ENCODE measurements at places on chromosomes 3 and 15. TPM values are rescaled to one million over a fixed set of nuclear protein-coding genes. Genes with fewer than 3 reads are reported as not detected.

KIF15 gene
- 0.82 TPM for total RNA-seq

NPAP1 gene
- total RNA-seq, result 0.41 TPM

ISLR gene
- total RNA-seq, result 215 TPM

ZBBX gene
- 8.8 TPM for total RNA-seq

DNA sequence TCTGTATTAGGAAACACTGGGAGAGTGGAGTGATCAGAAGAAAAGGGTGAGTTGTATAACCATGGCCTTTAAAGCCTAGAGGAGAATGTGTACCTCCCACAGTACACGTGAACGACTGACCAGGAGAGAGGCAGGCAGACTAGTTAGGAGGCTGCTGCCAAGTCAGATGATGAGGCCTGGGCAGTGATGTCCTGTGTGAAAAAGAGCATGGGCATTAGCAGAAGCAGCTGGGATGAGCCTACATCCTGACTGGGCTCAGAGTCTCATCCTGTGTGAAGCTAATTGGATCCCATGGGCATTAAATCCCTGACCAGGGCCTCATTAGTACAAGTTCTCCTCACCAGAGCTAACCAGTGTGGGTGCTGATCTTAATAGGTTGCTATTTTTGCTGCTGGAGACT lies 89.1 kb upstream of the SLC2A2 start:
- no peak overlapping the region for H3K27ac ChIP-seq
- no peaks in the 10 kb centered on the region for H3K36me3 ChIP-seq
- DNase-seq, result no peak
- no peaks in the 10 kb centered on the region for H3K27me3 ChIP-seq
- H3K4me3 ChIP-seq, result no peak overlapping the region

HTR3E gene
- not detected for total RNA-seq

- H3K27me3 ChIP-seq, result no peaks in the 10 kb centered on the region
- no peak overlapping the region for H3K27ac ChIP-seq
- H3K4me3 ChIP-seq, result no peak overlapping the region
- no peak for DNase-seq
- peaks cover 17% of the 10 kb centered on the region for H3K4me1 ChIP-seq
- H3K36me3 ChIP-seq, result no peaks in the 10 kb centered on the region
Measured at GRCh38 chr3:186789554-186790260, 6.3 kb downstream of the EIF4A2 start.

GRCh38 chr3:124044956-124045355 lies 53.0 kb upstream of the ROPN1 start:
- no peak overlapping the region for H3K27ac ChIP-seq
- DNase-seq, result no peak
- H3K36me3 ChIP-seq, result no peaks in the 10 kb centered on the region
- H3K27me3 ChIP-seq, result no peaks in the 10 kb centered on the region

- no peaks in the 10 kb centered on the region for H3K27me3 ChIP-seq
- H3K4me3 ChIP-seq, result no peak overlapping the region
- H3K4me1 ChIP-seq, result no peaks in the 10 kb centered on the region
- H3K27ac ChIP-seq, result no peak overlapping the region
Measured at GRCh38 chr3:108862865-108863798, 40.5 kb downstream of the TRAT1 start.

DNA sequence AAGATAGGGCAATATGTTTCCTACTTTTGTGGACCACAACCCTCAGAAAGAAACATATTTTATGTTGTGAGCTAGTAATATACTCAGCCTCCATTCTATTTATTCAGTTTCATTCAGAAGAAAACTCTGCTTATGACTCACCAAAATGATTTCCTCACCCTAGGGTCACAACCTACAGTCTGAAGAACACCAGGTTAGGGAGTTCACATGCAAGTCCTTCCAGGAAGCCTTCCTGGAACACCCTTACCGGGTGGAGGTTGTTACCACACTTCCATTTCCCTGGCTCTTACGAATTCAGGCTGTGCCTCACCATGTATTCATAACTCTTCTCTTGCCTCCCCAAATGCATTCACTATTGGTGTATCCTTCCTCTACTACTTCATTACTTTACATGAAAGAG lies 228.0 kb upstream of the ADAMTS9 start:
- no peaks in the 10 kb centered on the region for H3K4me1 ChIP-seq
- no peaks in the 10 kb centered on the region for H3K27me3 ChIP-seq

DNA sequence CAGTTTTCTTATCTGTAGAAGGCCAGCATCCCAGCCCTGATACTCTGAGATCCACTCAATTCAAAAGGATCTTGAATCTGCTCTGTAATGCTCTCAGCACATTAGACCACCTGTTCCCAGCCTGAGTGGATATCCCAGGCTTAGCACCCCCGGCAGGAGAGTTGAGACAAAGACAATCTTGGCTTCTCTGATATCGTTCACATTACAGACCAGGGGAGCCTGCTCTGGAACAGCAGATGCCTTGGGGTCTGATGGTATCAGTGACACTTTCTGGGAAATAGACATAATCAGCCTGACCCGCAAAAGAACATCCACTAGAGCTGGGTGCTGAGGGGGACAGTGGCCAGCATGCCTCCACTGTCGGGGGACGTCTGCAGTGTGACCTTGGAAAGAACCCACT lies 70.6 kb downstream of the BDH1 start:
- no peak for DNase-seq
- H3K36me3 ChIP-seq, result no peaks in the 10 kb centered on the region
- no peak overlapping the region for H3K27ac ChIP-seq
- H3K27me3 ChIP-seq, result no peaks in the 10 kb centered on the region
- no peaks in the 10 kb centered on the region for H3K4me1 ChIP-seq
- H3K4me3 ChIP-seq, result no peak overlapping the region

DNA sequence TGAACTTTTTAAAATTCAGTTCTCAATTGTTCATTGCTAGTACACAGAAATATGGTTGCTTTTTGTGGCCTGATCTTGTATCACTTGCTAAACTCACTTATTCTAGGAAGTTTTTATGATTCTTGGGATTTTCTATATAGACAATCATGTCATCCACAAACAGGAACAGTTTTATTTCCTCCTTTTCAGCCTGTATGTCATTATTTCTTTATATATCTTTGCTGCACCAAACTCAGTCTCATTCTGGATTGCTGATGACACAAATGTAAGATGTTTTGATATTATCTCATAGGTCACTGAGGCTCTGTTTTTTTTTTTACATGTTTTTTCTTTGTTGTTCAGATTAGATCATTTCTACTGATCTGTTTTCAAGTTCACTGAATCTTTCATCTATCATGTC lies 71.7 kb downstream of the TTBK2 start:
- no peaks in the 10 kb centered on the region for H3K36me3 ChIP-seq
- H3K4me1 ChIP-seq, result no peaks in the 10 kb centered on the region

DNA sequence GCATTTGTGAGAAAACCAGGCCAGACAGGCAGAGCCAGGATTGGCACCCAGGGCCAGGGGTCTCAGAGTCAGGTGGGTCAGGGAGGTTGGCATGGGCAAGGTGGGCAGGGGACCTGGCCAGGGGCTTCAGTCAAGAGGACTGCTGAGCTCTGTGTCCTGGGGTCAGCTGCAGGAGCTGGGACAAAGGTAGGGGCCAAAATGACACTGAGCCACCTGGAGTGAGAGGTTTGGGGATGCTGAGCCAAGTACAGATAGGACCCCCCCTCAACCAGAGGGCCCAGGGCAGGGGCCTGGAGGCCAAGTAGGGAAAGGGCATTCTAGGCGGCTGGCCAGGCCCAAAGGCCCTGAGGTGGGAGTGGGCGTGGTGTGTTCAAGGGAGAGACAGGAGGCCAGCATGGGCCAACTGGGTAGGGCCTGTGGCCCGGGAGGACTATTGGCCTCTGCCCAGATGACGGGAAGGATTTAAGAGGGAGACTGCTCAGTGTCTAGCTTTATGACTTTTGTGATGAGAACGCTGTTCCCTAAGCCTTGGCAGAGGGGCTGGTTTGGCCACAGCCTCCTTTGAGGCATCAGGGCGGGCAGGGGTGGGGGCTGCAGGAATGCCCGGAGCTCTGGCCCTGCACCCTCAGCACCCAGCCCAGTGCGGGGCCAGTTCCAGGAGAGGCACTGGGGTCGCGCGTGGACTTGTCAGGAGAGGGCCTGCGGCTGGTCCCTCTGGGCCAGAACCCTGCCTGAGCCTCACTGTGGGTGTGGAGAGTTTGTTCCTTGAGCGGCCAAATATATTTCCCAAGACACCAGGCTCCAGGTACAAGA lies 3.1 kb downstream of the CFAP100 start:
- no peak for DNase-seq
- no peaks in the 10 kb centered on the region for H3K36me3 ChIP-seq
- no peaks in the 10 kb centered on the region for H3K27me3 ChIP-seq
- H3K4me3 ChIP-seq, result no peak overlapping the region

ZIC1 gene
- total RNA-seq, result not detected

GRCh38 chr3:190192739-190193138 lies 72.0 kb upstream of the P3H2 start:
- no peak for DNase-seq
- H3K4me1 ChIP-seq, result no peaks in the 10 kb centered on the region
- no peaks in the 10 kb centered on the region for H3K27me3 ChIP-seq
- no peaks in the 10 kb centered on the region for H3K36me3 ChIP-seq
- no peak overlapping the region for H3K4me3 ChIP-seq

DNA sequence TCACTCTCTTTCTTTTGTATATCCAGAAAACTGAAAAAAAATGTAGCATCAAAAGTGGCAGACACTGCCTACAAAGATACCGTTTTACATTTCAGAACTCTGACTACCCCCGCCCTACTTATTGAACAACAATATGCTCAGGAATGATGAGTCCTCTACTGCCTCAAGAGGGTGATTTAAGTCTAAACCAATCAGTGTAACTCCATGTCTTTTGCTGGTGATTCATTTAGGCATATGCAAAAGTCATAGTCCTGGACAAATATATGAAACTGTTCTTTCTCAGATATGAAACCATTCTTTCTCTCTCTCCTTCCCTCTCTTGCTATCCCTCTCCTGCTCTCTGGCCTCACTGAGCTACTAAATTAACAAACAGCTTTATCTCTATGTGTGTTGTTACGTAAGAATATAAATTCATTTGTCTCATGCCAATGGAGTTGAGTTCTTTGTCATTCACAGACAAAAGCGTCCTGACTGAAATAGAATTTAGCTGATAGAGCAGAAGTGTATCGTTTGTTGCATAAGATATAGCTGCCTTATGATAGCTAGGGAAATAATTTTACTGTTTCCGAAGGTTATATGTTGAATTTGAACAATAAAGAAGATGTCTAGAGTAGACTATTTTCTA lies 133.7 kb upstream of the OSTN start:
- no peak overlapping the region for H3K4me3 ChIP-seq
- no peaks in the 10 kb centered on the region for H3K4me1 ChIP-seq
- DNase-seq, result no peak
- H3K36me3 ChIP-seq, result no peaks in the 10 kb centered on the region

- DNase-seq, result no peak
- H3K4me3 ChIP-seq, result no peak overlapping the region
- H3K36me3 ChIP-seq, result no peaks in the 10 kb centered on the region
- no peak overlapping the region for H3K27ac ChIP-seq
- H3K4me1 ChIP-seq, result no peaks in the 10 kb centered on the region
- no peaks in the 10 kb centered on the region for H3K27me3 ChIP-seq
Measured at GRCh38 chr3:19901337-19901736, 32.7 kb downstream of the EFHB start.

LARP6 gene
- total RNA-seq, result 59.4 TPM

DNA sequence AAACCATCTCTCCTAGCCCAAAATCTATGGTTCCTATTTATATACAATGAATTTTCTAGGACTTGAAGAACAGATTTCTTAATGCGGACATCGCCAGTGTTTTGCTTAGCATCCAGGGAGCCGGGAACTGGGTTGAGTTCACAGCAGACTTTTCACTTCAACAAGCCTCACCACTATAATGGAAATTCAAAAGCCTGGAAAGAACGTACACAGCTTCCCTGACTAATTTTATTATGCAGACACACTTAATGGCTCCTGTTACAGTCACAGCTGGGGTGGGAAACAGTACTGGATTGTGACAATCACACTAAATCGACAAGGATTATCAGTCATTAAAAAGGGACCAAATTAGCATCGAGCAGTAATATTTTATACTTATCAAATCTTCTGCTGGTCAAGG lies 129.2 kb upstream of the BNIP2 start:
- no peak overlapping the region for H3K27ac ChIP-seq
- no peak overlapping the region for H3K4me3 ChIP-seq
- H3K4me1 ChIP-seq, result no peaks in the 10 kb centered on the region

- no peak overlapping the region for H3K27ac ChIP-seq
- no peak overlapping the region for H3K4me3 ChIP-seq
- H3K27me3 ChIP-seq, result no peaks in the 10 kb centered on the region
Measured at GRCh38 chr3:110378481-110378880, 693.1 kb upstream of the NECTIN3 start.

DNA sequence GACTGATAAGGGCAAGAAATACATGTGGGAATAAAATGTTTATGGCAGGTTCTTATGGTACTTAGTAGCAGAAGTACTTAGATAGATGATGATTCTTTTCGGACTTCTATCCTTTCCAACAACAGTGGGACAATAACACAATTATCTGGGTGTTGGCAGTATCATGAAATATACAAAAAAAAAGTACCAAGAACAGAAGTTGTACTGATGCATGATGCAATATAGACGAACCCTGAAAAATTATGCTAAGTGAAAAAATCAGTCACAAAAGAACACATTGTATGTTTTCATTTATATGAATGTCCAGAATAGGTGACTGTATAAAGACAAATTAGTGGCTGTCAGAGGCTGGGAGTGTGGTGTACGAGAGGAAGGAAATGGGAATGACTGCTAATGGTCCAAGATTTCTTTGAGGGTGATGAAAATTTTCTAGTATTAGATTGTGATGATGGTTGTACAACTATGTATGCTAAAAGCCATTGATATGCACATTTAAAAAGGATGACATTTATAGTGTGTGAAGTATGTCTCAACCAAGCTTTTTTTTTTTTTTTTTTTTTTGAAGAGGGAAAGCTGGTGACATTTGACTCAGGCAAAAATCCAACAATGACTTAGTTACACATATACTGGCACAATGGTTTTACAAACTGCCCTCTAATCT lies 20.0 kb downstream of the PDE12 start:
- DNase-seq, result no peak
- H3K4me3 ChIP-seq, result no peak overlapping the region
- H3K27ac ChIP-seq, result no peak overlapping the region
- H3K4me1 ChIP-seq, result no peaks in the 10 kb centered on the region
- H3K36me3 ChIP-seq, result no peaks in the 10 kb centered on the region

CKMT1B gene
- total RNA-seq, result not detected

DNAH1 gene
- total RNA-seq, result 46.2 TPM

DNA sequence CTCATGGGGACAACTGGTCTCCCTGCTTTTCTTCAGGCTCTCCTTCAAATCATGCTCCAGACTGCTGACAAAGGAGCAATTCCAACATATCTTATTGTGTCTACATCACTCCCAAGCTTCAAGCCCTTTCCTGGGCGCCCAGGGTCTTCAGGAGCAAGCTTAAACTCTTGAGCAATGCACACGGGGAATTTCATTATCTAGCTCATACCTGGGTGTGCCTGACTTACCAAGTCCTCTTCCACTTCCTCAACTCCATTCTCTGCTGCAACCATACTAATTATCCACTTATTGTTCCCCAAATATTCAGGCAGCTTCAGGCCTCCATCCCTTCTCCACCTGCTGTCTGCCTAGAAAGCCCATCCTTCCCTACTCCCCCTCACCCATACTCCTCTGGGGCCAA lies 50.6 kb downstream of the B3GNT5 start:
- no peak for DNase-seq
- no peaks in the 10 kb centered on the region for H3K27me3 ChIP-seq
- H3K4me1 ChIP-seq, result no peaks in the 10 kb centered on the region
- H3K4me3 ChIP-seq, result no peak overlapping the region

GRCh38 chr3:59094446-59094845 lies 44.6 kb upstream of the CFAP20DC start:
- H3K4me1 ChIP-seq, result no peaks in the 10 kb centered on the region
- no peaks in the 10 kb centered on the region for H3K27me3 ChIP-seq
- no peak for DNase-seq
- H3K27ac ChIP-seq, result no peak overlapping the region
- no peaks in the 10 kb centered on the region for H3K36me3 ChIP-seq
- H3K4me3 ChIP-seq, result no peak overlapping the region

Measured in uterus (tissue), 4 donors.